ENCODE measurements at places on chromosomes 3 and 15. TPM values are rescaled to one million over a fixed set of nuclear protein-coding genes. Genes with fewer than 3 reads are reported as not detected.

DNA sequence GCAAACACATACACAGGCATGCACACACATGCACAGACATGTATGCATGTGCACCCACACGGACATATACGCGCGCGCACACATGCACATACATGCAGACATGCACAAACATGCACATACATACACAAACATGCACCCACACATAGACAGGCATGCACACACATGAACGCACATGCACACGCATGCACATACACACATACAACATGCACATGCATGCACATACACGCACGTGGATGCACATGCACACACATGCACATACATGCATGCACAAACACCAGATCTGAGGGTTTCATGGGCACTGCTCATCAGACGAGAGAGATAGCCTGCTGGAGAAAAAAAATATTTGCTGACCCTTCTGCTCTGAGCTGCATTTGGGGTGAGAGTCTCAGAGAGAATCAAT is 31.7 kb upstream of the NTRK3 start:
- no peak for DNase-seq

SPTSSB gene
- total RNA-seq = not detected

GRCh38 chr3:45472795-45473194 is 84.4 kb downstream of the LARS2 start:
- DNase-seq = no peak

- no peak for DNase-seq
Observed at GRCh38 chr3:196621611-196622010, 17.9 kb upstream of the NRROS start.

DNA sequence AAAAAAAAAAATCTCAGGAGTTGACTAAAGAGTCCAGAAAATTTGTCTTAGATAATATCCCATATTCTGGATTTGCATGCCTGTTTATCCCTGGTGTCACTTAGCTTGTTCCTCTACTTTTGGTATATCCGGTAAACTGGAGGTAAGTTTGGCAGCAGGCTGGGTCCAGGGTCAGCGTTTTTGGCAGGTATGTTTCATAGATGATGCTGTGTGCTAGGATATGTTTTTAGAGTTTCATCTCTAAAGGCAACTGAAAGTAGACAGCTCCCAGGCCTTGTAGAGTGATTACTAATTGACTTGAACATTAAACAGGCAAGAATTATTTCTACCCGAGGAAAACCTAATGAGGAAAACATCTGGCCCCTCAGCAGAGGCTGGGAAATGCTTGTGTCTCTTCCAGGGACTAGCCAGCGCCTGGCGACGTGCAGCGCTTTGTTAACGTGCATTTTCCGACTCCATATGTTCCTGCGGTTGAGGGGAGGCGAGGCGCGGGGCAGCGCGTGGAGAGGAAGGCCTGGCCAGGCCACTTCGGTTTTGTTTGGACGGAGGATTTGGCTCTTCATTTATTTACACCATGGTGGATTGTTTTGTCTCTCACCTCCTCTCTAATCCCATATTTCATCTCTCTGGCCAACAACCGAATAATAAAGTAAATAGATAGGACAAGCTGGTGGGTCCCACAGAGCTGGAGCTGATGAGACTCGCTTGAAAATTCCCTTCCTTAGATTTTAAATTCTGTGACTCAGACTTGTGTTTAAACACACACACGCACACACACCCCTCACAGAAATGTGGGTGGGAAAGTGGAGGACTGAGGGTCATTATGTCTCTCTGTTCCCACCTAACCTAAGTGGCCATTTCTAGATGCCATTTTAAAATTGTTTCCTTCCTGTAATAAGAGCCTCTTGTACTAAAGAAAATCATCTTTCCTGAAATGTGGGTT is 65.3 kb downstream of the ASB7 start:
- no peak for DNase-seq

ZNF774 gene
- total RNA-seq = 0.23 TPM

- DNase-seq = no peak
Observed at GRCh38 chr15:29919380-29919881, 97.2 kb upstream of the TJP1 start.

DNA sequence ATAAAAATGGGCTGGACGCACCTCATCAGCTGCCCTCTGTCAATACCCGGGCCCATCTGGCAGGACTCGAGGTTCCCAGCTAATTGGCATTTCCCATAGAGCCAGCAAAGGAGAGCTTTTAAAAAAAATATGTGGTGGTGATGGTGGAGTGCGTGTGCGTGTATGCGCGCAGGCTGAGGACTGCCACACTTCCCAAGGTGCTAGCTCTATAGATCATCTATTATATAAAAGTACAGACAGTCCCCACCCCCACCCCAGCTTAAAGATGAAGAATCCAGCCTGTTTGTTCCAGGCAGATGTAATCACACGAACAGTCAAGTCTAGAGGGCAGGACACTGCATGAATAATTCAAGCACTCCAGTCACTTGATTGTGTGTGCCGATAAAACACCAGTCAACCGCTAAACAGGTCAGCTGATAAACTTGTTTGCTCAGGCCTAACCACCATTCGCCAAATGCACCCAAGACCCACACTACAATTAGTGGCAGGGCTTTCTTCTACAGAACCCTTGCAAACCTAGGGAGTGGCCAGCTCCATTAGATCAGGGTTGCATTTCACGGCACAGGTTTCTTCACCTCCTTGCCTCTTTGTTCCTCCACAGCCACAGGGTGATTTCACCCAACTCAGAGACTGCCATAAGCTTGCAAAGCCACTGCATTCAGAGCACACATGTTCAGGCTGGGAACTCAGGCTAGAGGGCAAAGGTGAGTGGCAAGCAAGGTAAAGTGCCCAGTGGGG is 5.8 kb downstream of the TLE3 start:
- DNase-seq = peak; percentile 83

CRABP1 gene
- total RNA-seq = not detected

DNA sequence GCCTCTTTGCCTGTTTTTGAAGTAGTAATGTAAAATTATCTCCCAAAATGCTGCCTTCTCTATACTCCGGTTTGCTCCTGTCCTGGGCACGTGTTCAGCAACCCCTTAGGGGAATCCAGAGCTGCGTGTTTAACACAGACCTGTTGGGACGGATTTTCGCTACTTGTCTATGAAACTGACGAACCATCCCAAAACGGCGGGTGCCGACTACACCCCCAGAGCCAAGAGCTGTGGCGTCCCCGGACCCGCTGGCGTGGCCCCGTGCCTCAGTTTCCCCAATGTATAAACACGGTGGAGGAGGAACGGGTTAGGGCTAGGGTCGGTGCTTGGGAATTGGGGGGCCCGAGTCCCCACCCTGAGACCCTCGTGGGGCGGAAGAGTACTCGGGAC is 473 bp downstream of the FHIT start:
- DNase-seq = no peak

CELSR3 gene
- total RNA-seq = 3.1 TPM

DNA sequence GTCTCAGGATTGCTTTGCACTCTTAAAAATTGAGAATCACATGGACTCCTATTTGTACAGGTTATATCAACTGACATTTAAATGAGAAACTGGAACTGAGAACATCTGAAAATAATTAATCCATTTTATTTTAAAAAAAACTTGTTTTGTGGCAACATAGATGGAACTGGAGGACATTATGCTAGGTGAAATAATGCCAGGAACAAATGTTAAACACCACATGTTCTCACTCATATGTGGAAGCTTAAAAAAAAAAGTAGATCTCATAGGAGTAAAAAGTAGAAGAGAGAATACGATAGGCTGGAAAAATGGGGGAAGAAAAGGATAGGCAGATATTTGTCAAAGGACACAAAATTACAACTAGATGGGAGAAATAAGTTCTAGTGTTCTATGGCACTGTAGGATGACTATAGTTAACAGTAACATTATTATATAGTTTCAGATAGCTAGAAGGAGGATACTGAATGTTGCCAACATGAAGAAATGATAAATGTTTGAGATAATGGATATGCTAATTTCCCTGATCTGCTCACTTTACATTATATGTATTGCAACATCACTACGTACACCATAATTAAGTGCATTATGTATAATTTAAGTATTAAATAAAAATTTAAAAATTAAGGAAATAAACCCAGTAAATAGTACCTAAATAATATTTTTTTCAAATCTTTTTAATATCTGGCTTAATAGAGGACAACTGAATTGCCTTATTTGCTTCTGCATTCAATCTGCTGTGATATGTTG is 100.5 kb upstream of the TSPAN3 start:
- no peak for DNase-seq

GRCh38 chr15:100330221-100330620 is 11.6 kb downstream of the ADAMTS17 start:
- DNase-seq = no peak

DNA sequence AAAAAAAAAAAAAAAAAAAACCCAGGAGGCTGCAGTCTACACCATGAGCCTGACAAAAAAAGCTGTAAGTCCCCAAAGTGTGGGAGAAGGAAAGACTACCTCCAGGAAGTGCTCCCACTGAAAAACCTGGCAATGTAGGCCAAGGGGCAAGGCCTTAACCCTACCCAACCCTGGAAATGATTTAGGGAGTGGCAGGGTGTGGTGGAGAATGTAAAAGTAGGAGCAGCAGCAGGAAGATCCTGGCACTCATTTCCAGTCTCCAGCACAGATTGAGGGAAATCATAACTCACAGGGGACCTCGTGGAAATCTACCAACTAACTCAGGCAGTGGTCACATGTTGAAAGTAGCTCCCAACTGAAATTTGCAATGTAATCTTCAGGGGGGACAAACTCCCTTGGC is 839.5 kb downstream of the EPHA3 start:
- DNase-seq = no peak

CX3CR1 gene
- total RNA-seq = not detected

DNA sequence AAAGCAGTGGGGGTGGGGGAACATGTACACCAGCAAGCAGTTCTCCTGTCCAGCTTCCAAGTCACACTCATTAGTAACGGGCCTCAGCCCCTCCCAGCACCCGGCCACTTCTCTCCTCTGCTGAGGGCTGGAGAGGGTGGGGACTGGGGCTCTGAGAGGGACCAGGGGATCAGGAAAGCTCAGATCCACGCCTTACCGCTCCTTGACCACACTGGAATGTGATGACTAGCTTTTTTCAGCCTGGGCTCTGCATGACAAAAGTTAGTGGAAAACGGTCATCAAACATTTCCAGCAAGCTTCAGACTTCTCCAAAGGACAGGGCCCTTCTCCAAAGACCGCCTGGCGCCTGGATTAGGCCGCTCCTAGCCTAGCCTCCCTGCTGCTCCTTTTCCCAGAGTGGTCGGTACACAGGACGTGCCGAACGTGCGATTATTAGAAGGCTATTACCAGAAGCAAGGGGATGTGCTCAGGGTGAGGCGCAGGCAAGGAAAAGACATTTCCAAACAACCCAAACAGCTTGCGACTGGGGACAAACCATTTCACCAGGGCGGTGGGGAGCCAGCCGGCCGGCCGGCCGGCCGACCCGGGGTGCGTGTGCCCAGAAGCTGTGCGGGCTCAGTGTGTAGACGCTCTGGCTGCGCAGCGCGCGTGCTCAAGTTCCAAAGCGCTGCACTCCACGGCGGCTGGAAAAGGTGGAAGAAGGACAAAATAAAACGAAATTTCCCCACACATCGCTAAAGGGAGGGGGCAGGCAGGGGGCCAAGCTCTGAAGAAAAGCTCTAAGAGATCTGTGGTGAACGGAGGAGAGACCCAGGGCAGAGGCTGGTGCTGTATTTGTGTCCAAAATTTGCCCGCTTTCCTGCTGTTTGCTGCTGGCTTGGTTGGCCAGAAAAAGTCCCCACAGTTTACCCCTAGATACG is 51.0 kb upstream of the SSR3 start:
- peak; percentile 85 for DNase-seq

KCNH8 gene
- not detected for total RNA-seq

SPINK8 gene
- total RNA-seq = not detected

CHRM5 gene
- total RNA-seq = not detected

DNA sequence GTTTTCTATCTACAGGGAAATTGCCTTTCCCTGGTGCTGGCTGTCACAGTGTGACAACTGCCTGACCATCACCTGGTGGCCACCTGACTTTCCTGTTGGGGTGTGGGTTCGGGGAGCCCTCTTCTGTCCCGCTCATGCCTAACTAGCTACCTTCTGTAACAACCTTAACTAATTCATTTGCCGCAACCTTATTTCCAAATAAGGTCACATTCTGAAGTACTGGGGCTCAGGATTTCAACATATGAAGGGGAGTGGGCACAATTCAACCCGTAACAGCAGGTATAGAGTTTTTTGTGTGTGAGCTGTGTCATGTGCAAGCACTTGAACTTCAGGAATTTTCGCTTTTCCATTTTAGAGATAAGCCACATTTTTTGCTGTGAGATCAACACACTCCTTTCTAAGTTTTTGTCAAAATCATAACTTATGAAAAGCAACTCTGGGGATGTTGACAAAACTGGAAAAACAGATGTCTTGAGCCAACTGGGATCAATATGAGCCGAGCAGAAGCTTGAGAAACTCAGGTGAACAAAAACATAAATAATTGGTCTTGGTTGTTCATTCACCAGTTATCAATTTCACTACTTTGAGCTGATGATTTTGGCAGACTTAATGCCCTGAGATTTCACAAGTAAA is 242.0 kb upstream of the RGMA start:
- no peak for DNase-seq

DNA sequence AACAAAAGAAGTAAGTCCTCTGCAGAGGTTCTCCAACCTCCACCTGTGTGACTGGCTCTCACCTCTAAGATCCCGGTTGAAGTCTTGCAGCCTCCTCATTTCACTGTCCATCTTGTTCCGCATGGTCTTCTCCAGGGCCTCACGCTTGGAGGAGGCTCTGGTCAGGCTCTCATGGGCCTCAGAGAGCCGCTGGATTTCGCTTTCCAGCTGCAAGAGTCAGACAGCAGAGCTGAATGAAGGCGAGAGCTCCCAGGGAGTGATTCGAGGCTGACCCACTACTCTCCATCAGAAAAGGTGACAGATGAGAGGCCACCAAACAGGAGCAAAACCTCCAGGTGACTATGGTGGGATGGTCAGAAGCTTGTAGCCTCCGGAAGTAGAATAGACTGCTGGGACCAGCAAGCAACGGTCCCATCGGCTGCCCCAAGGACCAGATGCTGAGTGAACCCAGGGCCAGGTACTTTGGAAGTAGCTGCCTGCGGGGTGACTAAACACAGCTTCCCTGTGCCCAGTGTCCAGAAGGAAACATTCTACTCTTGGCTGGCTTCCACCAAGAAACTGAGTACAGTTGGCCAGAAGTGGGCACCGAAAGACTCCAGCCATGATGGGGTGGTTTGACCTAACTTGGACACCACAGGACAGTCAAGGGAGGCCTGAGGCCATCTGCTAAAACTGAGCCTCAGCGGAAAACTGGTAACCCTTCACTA is 7.9 kb downstream of the AMOTL2 start:
- DNase-seq = no peak

DNA sequence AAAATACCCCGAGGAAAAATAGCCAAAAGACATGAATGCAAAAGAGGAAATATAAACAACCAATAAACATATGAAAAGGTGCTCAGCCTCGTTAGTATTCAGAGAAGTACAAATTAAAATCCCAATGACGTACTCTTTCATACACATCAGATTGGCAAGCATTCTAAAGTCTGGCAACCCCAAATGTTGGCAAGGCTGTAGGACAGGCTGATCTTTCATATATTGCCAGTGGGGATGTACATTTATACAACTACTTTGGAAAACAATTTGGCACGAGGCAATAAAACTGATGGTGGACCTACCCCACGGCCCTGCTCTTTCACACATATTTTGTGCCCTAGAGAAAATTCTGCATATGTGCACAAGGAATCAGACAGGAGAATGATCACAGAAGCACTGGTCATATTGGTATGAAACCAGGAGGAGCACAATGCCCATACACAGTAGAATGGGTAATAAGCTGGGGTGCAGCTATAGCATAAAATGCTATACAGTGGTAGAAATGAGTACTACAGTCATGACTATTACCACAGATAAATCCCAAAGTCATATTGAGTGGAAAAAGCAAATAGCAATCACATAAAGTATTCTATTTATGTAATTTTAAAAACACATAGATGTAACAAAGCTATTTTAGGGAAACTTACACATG is 176.0 kb upstream of the SLC24A5 start:
- DNase-seq = no peak

HYKK gene
- total RNA-seq = 9.3 TPM

Data from H4 (cell line).